ENCODE measurements at places on chromosomes 7 and 10. TPM values are rescaled to one million over a fixed set of nuclear protein-coding genes. Genes with fewer than 3 reads are reported as not detected.

Gene SMKR1
- total RNA-seq: 13.5 TPM

Gene TAC1
- total RNA-seq: not detected

Gene DENND2A
- total RNA-seq: 0.25 TPM

Gene CALHM3
- total RNA-seq: 0.38 TPM

Gene PTF1A
- not detected for total RNA-seq

Gene CALHM1
- total RNA-seq: not detected

Gene RPEL1
- not detected for total RNA-seq

Gene SPDYE9
- not detected for total RNA-seq

Gene GARIN1A
- total RNA-seq: 0.42 TPM

Gene LIPK
- not detected for total RNA-seq
